T-cell (primary cell): ENCODE measurements at places on chromosomes 1 and 21. TPM values are rescaled to one million over a fixed set of nuclear protein-coding genes. Genes with fewer than 3 reads are reported as not detected.

The MMEL1 gene
- total RNA-seq = 0.80 TPM

The OR6K3 gene
- total RNA-seq = not detected

The LENEP gene
- total RNA-seq = 3.0 TPM

The EDARADD gene
- 1.3 TPM for total RNA-seq

The KRTAP21-2 gene
- not detected for total RNA-seq

The CD1D gene
- total RNA-seq = 0.10 TPM

The CACNA1S gene
- not detected for total RNA-seq

The ATP5PB gene
- 118 TPM for total RNA-seq

The NHLH1 gene
- total RNA-seq = 0.38 TPM

The ADAM30 gene
- total RNA-seq = not detected

The KLHDC8A gene
- not detected for total RNA-seq
